ENCODE measurements at places on chromosomes 3 and 15. TPM values are rescaled to one million over a fixed set of nuclear protein-coding genes. Genes with fewer than 3 reads are reported as not detected.

The STRA6 gene
- 0.57 TPM for total RNA-seq

The CPN2 gene
- total RNA-seq = not detected

The SV2B gene
- total RNA-seq = 0.12 TPM

The ABHD14A gene
- total RNA-seq = 23.9 TPM

The PYGO1 gene
- 14.7 TPM for total RNA-seq

The UROC1 gene
- 0.08 TPM for total RNA-seq

The WDR49 gene
- 2.7 TPM for total RNA-seq

The SAMD7 gene
- not detected for total RNA-seq

The ITGA11 gene
- 1.9 TPM for total RNA-seq

The NRROS gene
- 6.3 TPM for total RNA-seq

The SKOR1 gene
- total RNA-seq = 0.36 TPM

The MAPKAPK3 gene
- total RNA-seq = 30.4 TPM

The ACY1 gene
- total RNA-seq = 23.1 TPM
